ENCODE measurements at places on chromosomes 2 and 18. TPM values are rescaled to one million over a fixed set of nuclear protein-coding genes. Genes with fewer than 3 reads are reported as not detected.
A peak's percentile ranks its signal among the peaks of the same experiment; 100 is the strongest.

NCKAP5 gene
- 10.5 TPM for total RNA-seq

- H3K4me1 ChIP-seq: peaks cover 11% of the 10 kb centered on the region
- no peak for DNase-seq
- no peaks in the 10 kb centered on the region for H3K36me3 ChIP-seq
- no peak overlapping the region for H3K4me3 ChIP-seq
- no peaks in the 10 kb centered on the region for H3K27me3 ChIP-seq
Measured at GRCh38 chr2:105739944-105740530, 4.7 kb upstream of the NCK2 start.

IL1R2 gene
- total RNA-seq: 1.5 TPM

- DNase-seq: no peak
- H3K27ac ChIP-seq: no peak overlapping the region
- no peaks in the 10 kb centered on the region for H3K27me3 ChIP-seq
Measured at GRCh38 chr2:73053316-73054114, 18.0 kb downstream of the SFXN5 start.

PLEK gene
- total RNA-seq: 4.0 TPM

PTPN4 gene
- total RNA-seq: 43.6 TPM

DNA sequence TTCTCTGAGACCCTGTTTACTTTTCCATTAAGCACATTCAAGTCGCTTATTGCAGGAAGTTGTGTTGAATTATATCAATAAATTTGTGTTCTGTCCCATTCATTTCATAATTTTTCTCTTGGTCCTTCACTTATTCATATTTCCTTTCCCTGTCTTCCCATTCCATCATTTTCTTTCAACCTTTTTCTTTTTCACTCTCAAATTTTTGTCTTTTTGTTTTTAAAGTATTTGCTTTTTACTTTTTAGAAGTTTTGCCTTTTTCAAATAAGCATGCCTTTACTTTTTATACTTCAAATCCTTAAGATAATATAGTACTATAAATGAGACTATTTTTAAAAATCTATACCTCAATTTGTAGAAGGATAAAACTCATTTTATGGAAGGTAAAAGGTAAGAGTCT is 120.5 kb downstream of the ATL2 start:
- H3K4me1 ChIP-seq: no peaks in the 10 kb centered on the region
- H3K27ac ChIP-seq: no peak overlapping the region
- no peaks in the 10 kb centered on the region for H3K36me3 ChIP-seq
- no peaks in the 10 kb centered on the region for H3K27me3 ChIP-seq
- H3K4me3 ChIP-seq: no peak overlapping the region

DNA sequence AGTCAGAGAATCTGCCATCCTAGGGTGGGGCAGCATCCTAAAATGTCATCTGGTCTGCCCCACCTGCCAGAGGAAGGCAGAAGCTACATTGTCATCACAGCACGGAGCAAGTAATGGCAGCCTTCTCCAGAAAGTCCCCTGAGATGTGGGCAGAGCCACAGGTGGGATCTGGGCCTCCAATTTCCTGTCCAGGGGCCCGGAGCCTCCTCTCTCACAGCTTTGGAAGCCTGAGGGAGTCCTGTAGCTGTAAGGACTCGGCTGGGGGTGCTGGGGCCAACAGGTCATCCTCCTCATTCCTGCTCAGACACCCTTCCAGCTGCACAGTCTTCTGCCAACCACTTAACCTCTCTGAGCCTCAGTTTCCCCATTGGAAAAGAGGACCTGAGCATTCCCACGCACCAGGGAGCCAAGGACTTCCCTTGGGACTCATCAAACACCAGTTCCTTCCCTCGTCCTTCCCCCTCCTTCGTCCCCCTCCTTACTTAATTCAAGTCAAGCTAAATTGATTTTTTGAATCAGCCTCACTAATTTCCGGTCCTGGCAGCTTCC is 48.6 kb upstream of the ID2 start:
- no peak for DNase-seq
- H3K27me3 ChIP-seq: no peaks in the 10 kb centered on the region
- no peak overlapping the region for H3K27ac ChIP-seq
- no peaks in the 10 kb centered on the region for H3K36me3 ChIP-seq

GRCh38 chr18:43789234-43790000 is 512.1 kb upstream of the SYT4 start:
- no peak overlapping the region for H3K4me3 ChIP-seq
- H3K4me1 ChIP-seq: no peaks in the 10 kb centered on the region
- no peak overlapping the region for H3K27ac ChIP-seq
- no peaks in the 10 kb centered on the region for H3K27me3 ChIP-seq
- H3K36me3 ChIP-seq: no peaks in the 10 kb centered on the region
- no peak for DNase-seq

DNA sequence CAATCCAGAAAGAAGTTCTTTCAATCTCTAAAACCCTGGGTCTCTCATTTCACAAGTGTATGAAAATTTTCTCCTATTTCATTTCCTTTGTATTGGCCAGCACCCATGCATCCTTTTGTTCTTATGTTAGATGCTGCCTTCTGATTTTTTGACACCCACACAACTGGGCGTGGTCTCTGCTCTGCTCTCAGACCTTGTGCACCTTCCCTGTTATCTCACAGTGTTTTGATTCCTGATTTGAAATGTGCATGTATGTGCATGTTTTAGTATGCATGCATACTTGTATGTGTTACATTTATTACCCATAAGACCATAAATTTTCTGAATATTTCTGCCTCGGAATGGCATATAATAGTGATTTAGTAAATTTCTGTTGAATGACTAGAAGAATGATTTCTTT is 152.2 kb downstream of the CTNNA2 start:
- H3K36me3 ChIP-seq: no peaks in the 10 kb centered on the region
- H3K4me1 ChIP-seq: no peaks in the 10 kb centered on the region
- H3K27me3 ChIP-seq: no peaks in the 10 kb centered on the region
- DNase-seq: no peak

DNA sequence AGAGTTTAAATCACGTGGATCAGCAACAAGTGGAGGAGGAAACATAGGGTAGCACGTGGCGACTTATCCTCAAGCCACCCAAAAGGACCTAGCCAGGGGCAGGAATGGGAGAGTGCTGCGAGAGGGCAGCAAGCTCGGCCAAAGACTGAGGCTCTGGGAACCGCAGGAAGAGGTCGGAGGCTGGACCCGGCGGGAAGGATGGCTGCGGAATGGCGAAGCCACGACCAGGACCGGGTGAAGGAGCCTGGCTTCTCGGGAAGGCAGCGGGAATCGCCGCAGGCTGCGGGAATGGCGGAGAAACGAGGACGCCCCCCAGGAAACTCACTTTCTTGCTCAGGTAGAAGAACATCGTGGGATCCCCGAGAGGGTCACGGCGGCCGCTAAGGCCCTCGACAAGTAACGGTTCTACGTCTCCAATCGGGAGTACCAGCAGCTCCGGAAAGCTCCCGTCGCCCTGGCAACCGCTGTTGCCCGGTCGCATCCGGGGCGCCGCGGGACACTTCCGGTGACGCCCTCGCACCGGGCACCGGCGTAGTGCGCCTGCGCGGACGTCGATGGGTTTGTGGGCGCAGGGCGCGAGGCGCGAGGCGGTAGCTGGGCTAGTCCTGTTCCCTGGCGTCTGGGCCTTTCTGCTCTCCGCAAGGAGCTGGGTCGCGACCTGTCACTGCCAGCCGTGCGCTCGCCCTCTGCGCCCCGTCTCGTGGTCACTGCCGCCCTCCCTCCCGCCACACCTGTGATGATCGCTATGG is at the start of gene WDR35:
Gene WDR35, minus strand, starts transcription at position 439 of the 749 bp plus-strand sequence. Its CDS starts 90 bp downstream, at position 349.
- H3K36me3 ChIP-seq: no peaks in the 10 kb centered on the region
- peaks cover 3% of the 10 kb centered on the region for H3K4me1 ChIP-seq
- no peaks in the 10 kb centered on the region for H3K27me3 ChIP-seq
- peak within 1 kb of the TSS; percentile 71 for H3K4me3 ChIP-seq
- peak; percentile 95 for DNase-seq

NRP2 gene
- total RNA-seq: 14.6 TPM

IL1B gene
- total RNA-seq: 1.1 TPM

TUBA3E gene
- total RNA-seq: 117 TPM

NEU2 gene
- not detected for total RNA-seq

DNA sequence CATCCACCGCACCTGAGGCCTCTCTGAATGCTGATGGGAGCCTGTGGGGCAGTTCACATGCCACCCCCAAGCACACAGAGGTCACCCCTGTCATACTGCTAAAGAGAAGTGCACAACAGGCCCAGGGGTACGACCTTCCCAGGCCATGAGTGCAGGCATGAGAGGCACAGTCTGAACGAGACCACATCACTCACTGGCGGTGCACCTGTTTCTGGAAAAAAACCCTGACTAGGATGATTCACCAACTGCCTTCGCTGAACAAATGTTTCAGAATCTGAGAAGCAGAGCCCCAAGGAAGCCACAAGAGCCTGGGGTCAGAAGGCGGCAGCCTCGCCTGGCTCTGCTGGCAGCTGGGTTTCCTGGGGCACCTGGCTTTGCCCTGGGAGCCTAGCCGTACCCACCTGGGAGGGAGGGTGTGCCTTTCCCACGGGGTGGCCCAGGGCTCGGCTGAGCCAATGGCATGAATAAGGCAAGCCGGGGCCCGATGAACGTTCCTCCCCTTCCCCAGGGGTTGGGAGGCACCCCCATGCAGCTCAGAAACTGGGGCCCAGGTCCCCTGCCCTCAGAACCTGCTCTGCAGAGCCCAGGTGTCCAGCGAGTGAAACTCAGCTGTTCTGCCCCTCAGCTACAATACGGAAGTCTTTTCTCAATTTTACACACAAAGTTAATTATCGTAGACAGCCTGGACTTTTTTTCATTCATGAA is 73.8 kb downstream of the HDAC4 start:
- no peak for DNase-seq
- no peaks in the 10 kb centered on the region for H3K36me3 ChIP-seq
- peaks cover 64% of the 10 kb centered on the region for H3K4me1 ChIP-seq
- no peaks in the 10 kb centered on the region for H3K27me3 ChIP-seq
- H3K4me3 ChIP-seq: no peak overlapping the region

DNA sequence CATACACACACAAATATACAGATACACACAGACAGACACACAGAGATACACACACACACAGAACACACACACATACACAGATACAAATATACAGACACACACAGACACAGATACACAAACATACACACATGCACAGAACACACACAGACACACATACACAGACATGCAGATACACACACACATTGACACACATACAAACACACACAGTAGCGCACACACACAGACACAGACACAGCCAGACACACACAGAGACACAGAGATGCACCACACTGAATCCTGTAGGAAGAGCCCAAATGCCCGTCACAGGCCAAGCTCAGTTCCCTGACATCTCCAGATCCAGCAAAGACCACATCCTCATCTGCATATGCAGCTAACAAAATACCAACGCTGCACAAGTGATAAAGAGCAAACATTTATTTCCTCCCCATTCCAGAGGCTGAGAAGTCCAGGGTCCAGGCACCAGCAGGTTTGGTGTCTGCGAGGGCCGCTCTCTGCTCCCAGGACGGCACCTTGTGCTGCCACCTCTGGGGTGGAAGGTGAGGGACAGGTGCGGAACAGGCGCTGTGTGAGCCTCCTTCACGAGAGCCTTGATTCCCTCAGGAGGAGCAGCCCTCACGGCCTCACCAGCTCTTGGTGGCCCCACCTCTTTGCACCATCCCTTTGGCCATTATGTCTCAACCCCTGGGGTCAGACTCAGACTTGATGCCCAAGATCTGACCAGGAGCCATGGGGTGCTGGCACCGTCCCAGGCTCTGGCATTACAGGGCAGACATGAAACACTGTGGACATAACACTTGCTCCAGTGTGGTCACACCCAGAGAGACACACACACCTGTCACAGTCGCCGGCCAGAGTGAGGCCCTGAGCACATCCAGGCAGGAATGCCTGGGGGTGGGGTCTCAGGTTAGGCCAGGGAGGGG is 108.7 kb downstream of the NDUFA10 start:
- H3K4me1 ChIP-seq: peaks cover 8% of the 10 kb centered on the region
- no peak overlapping the region for H3K4me3 ChIP-seq
- H3K27me3 ChIP-seq: no peaks in the 10 kb centered on the region

DNA sequence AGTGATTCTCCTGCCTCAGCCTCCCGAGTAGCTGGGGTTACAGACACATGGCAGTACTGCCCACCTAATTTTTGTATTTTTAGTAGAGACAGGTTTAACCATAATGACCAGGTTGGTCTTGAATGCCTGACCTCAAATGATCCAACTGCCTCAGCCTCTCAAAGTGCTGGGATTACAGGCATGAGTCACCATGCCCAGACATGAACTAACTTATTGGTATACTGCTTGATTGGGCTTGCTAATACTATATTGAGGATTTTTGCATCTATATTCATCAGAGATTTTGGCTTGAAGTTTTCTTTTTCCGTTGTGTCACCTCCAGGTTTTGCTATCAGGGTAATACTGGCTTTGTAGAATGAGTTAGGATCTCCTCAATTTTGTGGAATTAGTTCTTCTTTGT is 706.1 kb upstream of the HS6ST1 start:
- no peaks in the 10 kb centered on the region for H3K4me1 ChIP-seq
- no peak for DNase-seq
- H3K27ac ChIP-seq: no peak overlapping the region
- H3K4me3 ChIP-seq: no peak overlapping the region

STARD6 gene
- total RNA-seq: not detected

RTTN gene
- total RNA-seq: 14.3 TPM

DNA sequence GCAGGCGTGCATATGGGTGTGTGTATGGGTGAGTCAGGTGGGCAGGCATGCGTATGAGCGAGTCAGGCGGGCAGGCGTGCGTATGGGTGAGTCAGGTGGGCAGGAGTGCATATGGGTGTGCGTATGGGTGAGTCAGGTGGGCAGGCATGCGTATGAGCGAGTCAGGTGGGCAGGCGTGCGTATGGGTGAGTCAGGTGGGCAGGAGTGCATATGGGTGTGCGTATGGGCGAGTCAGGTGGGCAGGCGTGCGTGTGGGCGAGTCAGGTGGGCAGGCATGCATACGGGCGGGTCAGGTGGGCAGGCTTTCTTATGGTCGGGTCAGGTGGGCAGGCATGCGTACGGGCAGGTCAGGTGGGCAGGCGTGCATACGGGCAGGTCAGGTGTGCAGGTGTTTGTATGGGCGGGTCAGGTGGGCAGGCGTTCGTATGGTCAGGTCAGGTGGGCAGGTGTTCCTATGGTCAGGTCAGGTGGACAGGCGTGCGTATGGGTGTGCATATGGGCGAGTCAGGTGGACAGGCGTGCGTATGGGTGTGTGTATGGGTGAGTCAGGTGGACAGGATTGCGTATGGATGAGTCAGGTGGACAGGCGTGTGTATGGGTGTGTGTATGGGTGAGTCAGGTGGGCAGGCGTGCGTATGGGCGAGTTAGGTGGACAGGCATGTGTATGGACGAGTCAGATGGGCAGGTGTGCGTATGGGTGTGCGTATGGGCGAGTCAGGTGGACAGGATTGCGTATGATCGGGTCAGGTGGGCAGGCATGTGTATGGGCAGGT is 28.7 kb upstream of the KLF11 start:
- H3K4me3 ChIP-seq: no peak overlapping the region
- H3K27me3 ChIP-seq: no peaks in the 10 kb centered on the region
- no peaks in the 10 kb centered on the region for H3K36me3 ChIP-seq
- no peak for DNase-seq
- H3K4me1 ChIP-seq: peaks cover 11% of the 10 kb centered on the region

DNA sequence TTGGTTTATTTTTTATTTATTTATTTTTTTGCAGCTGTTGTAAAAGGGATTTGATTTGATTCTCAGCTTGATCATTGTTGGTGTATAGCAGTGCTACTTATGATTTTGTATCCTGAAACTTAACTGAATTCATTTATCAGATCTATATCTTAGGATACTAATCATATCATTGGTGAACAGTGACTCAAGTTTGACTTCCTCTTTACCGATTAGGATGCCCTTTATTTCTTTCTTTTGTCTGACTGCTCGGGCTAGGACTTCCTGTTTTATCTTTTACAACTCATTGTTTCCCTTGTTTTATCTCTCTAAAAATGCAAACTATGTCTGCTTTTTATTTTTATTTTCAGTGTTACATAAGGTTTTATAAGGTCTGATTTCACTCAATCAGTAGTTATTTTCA is 23.6 kb downstream of the SP100 start:
- no peaks in the 10 kb centered on the region for H3K36me3 ChIP-seq
- peaks cover 32% of the 10 kb centered on the region for H3K4me1 ChIP-seq
- no peak overlapping the region for H3K4me3 ChIP-seq
- DNase-seq: no peak
- no peaks in the 10 kb centered on the region for H3K27me3 ChIP-seq
